Renal cortex interstitium (tissue), 15 donors: ENCODE measurements at places on chromosomes 13 and 19. TPM values are rescaled to one million over a fixed set of nuclear protein-coding genes. Genes with fewer than 3 reads are reported as not detected.

DNA sequence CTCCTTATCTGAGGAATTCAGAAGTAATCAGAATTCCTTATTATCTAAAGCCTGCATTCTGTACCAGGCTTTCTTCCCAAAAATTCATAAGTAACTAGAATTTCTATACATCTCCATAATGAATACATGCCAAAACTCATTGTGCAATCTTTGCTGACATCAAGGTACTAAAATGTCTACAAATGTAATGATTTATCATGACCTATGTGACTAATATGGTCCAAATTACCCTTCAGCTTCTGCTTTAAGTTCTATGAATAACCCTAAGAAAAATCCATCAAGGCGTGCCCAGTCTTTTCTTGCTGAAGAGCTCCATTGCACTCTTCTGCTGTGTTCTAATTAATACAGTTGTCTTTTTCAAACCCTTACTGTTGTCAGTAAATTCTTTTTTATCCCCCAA is 58.5 kb upstream of the SLITRK1 start:
- no peak for DNase-seq

- no peak for DNase-seq
These were observed 263.7 kb downstream of the SLITRK6 start for GRCh38 chr13:85535316-85536084.

DNA sequence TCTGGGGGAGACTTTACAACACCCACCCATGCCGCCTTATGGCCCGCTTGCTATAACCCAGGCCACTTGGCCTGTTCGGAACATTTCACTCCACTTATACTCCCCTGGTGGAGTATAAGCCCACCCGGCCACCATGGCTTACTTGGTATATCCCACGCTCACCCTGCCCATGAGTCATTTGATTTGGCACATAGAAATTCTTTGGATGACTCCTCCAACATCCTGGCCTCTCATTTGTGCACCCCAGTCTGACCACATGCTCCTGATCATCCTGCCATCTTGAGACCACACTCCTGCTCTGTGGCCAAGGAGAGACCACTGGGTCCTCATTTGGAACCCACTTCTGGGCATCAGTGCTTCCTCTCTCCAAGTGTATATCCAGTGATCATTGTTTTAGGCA is 5.2 kb downstream of the SPACA6 start:
- no peak for DNase-seq

GRCh38 chr19:4728871-4729270 is 5.2 kb upstream of the DPP9 start:
- no peak for DNase-seq

- DNase-seq, result no peak
These were observed 164.6 kb downstream of the KLF5 start for GRCh38 chr13:73223372-73223781.

DNA sequence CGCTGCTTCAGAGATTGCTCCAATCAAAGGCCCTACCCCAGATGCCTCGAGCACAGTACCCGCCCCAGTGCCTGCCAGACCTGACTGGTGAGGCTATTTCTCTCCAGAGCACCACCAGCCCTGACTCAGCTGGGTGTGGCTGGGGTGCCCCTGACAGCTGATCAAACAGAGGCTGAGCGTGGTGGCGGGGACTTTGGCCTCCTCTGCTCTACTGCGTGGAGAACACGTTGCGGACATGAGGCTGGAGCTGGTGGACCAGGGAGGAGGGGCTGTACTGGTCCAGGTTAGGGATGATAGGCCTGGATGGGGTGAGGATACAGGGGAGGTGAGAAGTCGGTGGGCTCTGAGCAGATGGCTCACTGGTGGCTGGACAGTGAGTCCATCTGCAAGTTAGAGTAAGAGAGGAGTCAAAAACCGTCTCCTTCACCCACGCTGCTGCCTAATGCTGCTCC is 3.5 kb upstream of the DOCK6 start:
- no peak for DNase-seq

GRCh38 chr13:51714663-51715168 is 89.2 kb downstream of the DHRS12 start:
- no peak for DNase-seq

GRCh38 chr19:13881692-13882418 is 4.9 kb downstream of the NANOS3 start:
- DNase-seq, result no peak

DNA sequence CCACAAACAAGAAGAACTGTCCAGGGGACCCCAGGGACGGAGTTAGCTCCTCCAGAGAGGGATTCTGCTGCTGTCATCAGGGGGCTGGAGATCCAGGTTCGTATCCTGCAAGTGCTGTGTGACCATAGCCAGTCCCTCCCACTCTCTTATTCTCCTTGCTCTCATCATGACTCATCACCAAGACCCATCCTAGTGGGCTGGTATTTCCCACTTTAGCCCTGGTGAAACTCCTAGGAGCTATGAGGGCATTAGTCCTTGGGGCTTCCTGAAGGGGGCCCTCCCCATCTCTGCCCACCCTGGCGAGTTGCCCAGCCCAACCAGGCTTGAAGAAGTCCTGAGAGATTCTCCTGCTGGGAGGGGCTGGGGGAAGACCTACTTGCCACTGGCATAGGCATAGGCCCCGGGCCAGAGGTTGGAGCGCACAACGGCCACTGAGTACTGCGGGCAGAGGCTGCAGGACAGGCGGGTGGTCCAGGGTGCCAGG is 7.5 kb upstream of the DMWD start:
- no peak for DNase-seq

DNA sequence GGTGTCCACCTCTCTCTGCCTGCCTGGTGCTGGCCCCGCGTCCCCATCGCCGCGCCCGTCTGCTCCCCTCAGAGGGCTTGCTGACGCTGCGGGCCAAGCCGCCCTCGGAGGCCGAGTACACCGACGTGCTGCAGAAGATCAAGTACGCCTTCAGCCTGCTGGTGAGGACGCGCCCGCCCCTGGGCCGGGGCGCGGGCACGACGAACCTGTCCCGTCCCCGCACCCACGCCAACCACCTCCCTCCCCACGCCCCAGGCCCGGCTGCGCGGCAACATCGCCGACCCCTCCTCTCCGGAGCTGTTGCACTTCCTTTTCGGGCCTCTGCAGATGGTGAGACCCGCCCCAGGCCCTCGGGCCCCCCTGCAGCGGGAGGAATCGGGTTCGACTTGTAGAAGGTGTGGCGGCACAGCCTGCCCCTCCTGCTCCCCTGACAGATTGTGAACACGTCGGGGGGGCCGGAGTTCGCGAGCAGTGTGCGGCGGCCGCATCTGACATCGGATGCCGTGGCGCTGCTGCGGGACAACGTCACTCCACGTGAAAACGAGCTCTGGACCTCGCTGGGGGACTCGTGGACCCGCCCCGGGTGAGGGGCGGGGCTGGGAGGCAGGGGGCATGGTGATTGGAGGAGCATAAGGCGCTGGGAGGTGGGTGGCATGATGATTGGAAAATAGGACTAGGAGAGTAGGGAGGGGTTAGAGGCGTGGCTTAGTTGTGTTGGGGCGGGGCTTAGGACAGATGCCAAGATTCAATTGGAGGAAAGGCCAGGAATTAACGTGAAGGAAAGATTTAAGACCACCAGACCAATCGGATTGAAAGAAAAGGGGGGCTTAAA is 6.6 kb downstream of the EPS8L1 start:
- no peak for DNase-seq

The MADCAM1 gene
- polyA plus RNA-seq, result 6.5 TPM

The URAD gene
- not detected for polyA plus RNA-seq

The RASA3 gene
- 12.5 TPM for polyA plus RNA-seq

The RGL3 gene
- polyA plus RNA-seq, result 76.9 TPM

The NACC1 gene
- polyA plus RNA-seq, result 21.2 TPM
